ENCODE measurements at places on chromosomes 16 and 17.

GRCh38 chr17:31472137-31472536 lies 80.7 kb downstream of the RAB11FIP4 start:
- no peak for DNase-seq

- no peak for DNase-seq
Measured at GRCh38 chr16:80433623-80434022, 107.2 kb upstream of the DYNLRB2 start.

DNA sequence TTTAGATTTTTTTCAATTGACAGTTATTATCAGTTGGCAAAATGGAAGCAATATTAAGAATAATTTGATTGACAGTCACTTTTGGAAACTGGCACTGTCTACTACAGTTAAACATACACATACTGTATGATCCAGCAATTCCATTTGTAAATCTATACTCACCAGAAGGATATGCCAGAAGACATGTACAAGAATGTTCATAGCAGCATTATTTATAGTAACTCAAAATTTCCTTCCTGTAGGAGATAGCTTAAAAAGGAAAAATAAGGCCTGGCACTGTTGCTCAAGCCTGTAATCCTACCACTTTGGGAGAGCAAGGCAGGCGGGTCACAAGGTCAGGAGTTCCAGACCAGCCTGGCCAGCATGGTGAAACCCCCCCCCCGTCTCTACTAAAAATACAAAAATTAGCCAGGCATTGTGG lies 89.3 kb downstream of the VMP1 start:
- DNase-seq, result no peak

- no peak for DNase-seq
Measured at GRCh38 chr16:83794860-83795554, 12.8 kb upstream of the HSBP1 start.

DNA sequence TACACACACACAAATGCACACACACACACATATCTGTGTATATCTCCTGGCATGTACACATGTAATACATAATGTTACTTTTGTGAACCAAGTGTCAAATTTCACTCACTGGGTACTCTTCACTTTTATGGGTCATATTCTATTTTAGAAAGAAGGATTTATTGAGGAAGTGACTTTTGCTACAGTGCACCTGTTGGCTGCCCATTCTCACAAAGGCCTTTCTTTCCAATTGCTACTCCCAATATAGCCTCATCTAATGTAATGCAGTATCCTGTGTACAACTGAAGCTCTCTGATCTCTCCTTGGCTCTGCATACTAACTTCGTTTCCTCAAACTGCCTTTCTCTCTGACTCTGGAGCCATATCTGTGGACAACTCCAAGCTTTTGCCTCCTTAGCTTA lies 107.5 kb downstream of the ABCA8 start:
- no peak for DNase-seq

DNA sequence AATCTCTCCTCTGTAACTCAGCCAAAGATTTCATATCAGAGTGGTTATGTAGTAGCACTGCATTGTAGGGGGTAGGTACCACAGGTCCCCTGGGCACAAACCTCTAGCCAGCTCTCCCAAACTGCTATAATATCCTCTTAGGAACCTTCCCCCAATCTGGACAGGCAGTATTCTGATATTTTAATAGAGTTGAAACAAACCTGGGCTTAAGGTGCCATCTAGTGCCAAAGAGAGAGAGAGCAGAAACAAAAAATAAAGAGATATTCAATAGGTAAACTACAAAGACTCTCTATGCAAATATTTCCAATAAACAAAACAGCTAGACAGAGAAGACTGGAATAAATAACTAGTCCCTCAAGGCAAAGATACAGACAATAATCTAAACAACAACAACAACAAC lies 1070.0 kb downstream of the CDH11 start:
- no peak for DNase-seq

DNA sequence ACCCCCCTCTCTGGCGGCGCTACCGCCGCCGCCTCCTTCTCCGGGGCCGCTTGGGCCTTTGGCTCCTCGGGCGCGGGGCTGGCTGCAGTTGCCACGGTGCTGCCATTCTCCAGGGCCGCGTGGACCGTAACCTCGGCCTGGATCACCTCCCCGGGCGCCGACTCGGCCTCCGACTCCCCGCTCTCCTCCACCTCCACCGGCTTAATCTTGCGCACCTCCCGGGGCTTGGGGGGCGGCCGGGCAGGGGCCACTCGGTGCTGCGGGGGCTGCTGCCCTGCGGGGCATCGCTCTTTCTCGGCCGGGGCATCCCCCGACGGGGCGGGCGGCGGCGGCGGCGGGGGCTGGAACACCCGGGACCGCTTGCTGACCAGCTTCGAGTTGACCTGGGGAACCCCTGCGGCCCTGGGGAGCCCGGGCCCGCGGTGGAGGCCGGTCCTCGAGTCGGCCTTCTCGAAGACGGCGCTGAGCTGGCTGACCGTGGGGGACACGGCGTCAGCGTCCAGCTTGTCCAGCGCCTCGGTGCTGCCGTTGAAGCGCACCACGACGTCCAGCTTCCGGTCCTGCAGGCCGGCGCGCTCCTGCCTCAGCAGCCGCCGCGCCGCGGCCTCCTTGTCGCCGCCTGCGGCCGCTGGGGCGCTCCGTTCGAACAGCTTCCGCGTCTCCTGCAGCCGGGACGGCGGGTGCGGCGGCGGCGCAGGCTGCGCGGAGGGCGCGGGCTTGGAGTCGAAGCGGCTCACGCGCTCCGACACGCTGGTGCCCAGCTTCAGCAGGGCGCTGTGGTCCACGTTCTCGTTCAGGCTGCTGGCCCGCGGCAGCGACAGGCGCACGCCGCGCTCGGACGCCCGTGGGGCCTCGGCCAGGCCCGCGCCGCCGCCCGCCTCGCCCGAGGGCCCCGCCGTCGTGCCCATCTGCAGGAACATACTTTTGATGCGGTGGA lies 792 bp downstream of the PPP1R9B start:
- DNase-seq, result peak; percentile 87

DNA sequence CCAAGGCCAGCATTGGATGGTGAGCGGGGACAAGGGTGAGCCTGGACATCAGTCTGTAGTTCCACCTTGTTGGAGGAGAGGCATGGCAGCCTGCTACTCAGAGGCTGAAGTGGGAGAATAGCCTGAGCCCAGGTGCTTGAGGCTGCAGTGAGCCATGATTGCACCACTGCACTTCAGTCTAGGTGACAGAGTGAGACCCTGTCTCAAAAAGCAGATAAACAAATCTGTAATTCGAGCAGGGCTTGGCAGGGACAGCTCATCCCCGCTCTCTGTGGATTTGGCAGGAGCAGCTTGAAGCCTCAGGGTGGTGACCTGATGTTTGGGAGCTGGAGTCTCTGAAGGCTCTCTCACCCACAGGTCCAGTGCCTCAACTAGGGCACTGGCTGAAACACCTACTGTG lies 38.6 kb upstream of the ZCCHC14 start:
- no peak for DNase-seq

GRCh38 chr17:74212209-74212912 lies 1.0 kb upstream of the TTYH2 start:
- DNase-seq, result peak; percentile 74

DNA sequence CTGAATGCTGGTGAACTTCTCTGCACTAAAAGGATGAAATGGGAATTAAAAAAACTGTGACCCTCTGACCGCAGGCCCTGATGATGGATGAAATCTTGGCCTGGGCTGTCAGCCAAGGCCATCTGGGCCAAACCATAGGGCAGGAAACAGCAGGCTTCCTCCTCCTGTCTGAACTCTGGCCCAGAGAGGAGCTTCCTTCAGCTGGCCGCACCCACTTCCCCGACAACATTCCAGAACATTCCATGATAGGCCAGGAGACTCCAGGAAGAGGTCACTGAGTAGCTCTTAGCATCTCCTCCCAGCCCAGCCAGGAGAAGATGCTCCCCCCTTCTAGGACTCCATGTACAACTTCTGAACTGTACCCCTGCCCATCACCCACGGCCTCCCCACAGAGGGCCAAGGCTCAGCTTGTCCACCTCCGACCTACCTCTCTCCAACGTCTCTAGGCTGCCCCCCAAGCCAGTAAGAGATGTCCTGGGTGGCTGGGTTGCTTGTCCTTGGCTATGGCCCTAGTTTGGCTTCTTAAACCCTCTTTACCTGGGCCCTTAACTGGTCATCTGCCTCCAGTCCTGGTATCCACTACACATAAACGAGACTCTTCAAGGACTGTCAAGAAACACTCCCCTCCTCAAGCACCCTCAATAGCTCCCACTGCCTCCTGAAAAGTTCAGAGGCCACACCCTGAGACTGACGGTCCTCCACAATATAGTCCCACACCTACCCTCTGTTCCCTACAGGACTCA lies 1.7 kb downstream of the RPH3AL start:
- peak; percentile 90 for DNase-seq

DNA sequence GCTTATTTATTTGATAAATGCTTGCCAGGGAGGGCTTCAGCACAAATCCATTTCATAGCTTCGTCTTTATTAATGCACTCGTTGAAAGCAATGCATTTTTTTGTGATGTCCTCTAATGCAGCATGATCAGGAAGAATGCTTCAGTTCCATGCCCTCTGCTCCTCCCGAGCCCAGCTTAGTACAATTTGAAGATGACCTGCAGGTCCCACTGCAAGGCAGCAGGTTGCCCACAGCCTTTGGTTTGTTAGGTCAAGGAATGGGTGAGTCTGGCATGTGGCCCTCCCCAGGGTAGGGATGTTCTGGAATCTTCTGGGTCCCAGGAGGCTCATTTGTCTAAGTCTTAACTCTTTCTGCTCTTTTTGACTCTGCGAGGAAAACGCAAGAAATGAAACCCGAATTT lies 49.4 kb upstream of the MARCHF10 start:
- no peak for DNase-seq

DNA sequence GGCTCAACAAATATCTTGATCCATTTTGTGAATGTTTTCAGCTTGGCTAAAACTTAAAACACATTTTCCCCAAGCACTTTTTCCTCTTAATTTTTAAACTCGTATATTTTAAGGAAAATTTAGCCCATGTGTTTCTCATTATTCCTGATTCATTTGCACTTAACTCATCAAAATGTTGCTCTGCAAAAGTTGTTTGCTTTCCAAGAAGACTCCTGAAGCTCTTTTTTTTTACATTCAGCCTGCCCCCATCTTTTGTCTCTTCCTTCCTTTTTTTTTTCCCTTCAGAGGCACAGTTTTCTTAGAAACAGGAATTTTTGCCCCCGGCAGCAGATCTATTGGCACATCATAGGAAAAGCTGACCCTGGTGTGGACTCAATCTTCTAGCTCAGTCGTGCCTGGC lies 155.0 kb upstream of the SALL1 start:
- no peak for DNase-seq

DNA sequence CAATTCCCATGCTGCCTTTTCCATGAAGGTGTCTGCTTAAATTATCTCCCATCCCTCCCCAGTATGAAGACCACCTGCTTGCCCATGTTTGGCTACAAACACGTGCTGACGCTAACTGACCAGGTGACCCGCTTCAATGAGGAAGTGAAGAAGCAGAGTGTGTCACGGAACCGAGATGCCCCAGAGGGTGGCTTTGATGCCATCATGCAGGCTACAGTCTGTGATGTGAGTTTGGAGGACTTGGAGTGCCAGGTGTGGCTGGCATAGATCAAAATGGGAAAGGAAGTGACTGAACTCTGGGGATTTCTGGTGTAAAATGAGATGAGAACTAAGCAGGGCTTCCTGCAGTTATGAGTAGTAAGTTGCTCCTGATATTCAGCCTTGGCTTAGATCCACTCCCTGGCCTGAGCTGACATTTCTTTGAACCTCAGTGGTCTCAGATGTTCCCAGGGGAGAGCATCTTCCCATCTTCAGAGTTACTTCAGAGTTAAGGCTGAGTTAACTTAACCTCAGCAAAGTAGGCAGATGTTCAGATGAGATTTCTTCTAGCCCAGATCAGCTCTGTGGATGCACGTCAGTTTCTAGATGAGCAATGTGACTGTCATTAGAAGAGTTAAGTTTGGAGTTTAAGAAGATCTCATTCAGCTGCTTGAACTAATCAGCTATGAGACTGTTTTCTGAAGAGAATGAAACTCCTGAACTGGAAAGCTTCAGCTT lies 32.7 kb downstream of the ITGB3 start:
- no peak for DNase-seq

DNA sequence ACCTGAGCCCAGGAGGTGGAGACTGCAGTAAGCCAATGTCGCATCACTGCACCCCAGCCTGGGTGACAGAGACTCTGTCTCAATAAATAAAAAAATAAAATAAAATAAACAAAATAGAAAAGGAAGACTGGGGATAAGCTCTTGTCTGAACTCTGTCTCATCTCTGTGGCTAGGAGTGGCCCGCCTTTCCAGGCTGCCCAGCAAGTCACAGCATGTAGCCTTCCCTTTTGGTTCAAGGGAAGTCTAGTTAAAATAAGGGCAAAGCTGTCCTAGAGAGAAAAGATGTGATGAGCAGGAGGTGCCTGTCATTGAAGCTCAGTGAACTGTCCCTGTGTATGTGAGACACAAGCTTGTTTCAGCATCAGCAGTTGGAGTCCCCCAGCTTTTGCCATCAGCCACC lies 2.7 kb upstream of the GFAP start:
- DNase-seq, result no peak

- no peak for DNase-seq
Measured at GRCh38 chr16:35431829-35432663, 1972.6 kb downstream of the TP53TG3F start.

DNA sequence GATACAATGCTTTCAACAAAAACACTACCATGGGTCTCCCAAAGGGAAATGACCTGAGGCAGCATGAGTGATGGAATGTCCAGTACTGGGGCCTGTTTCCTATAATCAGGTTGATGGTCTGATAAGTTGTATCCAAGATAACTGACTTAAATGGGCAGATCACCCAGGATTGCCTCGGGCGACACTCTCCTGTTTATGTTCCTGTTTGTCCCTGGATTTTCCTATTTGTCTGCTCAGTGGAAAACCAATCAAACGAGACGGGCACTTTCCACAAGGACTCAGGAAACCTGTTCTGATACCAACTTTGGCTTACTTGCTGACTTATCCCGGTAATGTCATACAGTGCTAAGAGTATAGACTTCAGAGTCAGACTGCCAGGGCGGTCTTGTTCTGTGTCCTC lies 27.4 kb downstream of the USP43 start:
- DNase-seq, result no peak

GRCh38 chr17:32962320-32962711 lies 29.3 kb upstream of the SPACA3 start:
- DNase-seq, result no peak

DNA sequence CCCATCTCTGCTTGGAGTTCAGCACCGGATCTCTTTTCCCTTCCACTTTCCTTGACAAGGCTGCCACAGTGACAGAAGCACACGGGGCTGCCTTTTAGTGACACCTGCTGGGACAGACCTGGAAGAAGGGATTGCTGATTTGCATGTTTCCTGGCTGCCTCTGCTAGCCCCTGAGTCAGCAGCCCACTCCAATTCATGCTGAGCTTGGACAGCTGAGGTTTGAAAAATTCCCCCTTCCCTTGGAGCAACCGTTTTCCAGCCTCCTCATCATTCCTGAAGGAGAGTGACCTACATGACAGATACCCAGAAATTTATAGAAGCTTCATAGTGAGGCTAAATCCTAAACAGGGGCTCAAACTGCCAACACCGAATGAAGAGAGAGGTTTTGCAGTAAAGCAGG lies 18.8 kb upstream of the RBL2 start:
- DNase-seq, result no peak

GRCh38 chr16:20849589-20850390 lies 43.5 kb downstream of the REXO5 start:
- peak; percentile 77 for DNase-seq
